Astrocyte of the spinal cord (primary cell): ENCODE measurements at places on chromosomes 5 and 9.

GRCh38 chr5:180050121-180050940 lies 21.2 kb downstream of the RNF130 start:
- no peak for DNase-seq

DNA sequence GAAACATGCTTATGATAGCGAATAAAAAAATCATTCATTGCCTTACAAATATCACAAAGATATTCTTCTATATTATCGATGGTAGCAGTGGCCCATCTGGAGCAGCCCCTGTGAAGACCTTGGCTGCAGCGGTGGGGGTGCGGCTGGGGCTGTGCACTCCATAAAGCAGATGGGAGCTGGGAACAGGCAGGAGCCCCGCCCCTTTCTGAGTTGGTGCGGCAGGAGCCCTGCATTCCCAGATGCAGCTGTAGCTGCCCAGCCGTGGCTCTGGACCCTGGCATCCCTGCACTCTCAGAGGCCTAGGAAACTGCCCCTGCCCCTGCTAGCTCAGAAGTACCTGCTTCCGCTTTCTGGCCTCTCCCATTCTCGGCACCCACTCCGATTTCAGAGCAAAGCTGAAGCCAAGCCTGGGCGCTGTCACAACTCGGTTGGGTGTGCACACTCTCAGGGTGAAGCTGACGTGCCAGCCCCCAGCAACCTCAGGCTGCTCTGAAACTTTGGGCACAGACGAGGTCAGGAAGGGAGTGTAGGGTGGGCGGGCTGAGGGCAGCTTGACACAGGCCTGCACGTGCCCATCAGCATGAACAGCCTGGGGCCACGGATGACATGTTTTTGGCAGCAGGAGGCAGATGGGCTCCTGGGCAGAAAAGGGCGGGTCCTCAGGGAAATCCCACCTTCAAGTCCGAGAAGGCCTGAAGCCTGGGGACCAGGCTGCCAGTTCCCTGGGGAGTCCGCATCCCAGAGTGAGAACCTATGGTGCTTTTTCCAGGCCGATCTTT lies 1440.8 kb upstream of the ACO1 start:
- no peak for DNase-seq

DNA sequence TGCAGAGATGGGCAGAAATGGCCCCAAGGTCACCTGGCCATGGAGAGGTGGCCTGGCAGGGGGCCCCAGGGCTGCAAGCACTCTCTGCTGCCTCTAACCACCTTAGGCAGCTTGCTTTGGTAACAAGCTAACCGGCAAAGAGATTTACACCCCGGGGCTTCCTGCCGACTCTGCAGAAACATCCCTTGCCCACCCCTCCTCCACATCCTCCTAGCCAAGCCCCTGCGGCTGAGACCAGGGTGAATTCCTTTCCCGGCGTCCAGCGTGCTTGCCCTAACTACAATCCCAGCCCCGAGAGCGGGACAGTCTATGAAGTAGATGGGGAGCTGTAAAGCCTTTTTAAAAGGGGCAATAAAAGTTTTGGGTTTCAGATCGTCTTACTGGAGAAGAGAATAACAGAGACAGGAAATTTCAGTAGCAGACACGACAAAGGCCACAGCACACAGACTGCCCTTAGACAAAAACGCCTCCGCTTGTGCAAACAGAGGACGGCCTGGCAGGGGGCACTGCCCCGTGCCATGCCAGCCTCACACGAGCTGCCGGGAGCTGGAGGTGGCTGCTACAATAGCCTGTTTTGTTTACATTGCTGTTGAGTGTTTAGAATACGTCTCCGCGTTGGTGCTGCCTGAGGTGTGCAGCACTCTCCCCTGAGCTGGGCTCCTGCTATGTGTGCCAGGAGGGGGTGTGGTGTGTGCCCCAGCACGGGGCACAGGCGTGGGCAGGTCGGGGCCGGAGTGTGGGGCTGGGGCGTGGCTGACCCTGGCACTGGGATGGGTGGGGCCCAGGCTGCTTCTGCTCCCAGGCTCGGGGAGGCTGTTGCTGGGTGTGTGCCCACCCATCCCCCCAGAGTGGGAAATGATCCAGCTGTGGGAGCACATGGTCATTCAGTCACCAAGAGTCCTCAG lies 15.3 kb downstream of the MYMK start:
- no peak for DNase-seq

DNA sequence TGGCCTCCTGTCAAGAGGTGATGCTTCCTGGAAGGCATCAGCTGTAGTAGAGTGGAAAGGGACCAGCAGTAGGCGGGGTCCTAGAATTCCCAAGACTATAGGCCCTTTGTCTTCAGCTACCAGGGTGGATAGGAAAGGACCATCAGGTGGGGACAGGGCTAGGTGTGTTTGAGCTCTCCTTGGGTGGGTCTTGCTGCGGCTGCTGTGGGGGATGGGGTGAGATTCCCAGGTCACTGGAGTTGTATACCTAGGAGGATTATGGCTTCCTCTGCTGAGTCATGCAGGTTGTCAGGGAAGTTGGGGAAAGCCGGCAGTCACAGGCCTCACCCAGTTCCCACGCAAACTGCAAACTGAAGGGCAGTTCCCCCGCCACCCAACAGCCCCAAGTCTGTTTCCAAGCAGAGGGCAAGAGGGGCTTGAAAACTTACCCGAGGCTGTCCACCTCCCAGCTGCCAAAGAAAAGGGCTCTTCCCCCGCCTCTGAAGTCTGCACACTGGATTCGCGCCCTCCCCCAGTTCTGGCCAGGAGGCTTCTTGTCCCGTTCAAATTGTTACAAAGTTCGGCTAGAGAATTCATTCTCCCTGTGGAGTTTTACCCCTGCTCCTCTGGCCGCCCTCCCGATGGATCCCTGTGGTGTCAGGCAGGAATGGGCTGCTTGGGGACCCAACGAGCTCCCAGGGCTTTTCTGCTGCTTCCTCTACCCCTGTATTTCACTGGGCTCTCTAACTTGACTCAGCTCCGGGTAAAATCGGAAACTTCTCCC lies 23.0 kb upstream of the ECM2 start:
- DNase-seq = no peak

DNA sequence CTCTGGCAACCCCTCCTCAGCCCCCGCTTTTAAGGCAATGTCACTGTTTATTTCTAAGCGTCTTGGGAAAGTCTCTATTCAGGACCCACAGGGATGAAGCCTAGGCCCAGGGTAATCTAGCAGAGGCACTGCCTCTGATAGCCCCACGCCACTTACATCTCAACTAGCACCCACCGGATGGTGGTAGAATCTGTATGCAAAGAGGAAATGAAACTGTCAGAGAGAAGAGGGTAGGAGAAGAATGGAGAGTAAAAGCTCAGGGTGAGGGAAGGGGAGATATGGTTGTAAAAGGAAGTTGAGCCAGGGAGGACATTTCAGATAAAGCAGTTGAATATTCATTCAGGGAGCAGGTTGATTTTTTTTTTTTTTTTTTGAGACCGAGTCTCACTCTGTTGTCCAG lies 3.0 kb downstream of the FRRS1L start:
- DNase-seq = no peak
